ENCODE measurements at places on chromosomes 1 and 21.

DNA sequence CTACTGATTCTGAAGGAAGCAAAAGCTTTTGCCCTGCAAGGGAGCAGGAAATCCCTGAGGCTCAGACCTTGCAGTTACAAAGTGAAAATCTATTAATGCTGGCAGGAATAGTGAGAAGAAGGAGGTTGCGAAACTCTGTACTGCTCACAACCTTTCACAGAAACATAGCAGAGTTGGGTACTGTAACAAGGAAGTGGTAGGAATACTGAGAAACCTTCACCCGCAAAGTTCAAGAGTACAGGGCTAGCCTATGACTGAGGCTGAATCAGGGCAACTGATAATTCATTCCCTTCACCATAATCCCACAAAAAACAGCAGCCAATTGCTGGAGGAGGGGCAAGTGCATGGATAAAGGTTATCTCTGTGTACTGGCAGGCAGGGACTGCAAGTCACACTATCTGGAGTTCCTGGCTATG, 23.9 kb upstream of the KCTD3 start:
- no peak for DNase-seq

GRCh38 chr1:14236097-14236496, 362.4 kb upstream of the KAZN start:
- DNase-seq, result no peak

DNA sequence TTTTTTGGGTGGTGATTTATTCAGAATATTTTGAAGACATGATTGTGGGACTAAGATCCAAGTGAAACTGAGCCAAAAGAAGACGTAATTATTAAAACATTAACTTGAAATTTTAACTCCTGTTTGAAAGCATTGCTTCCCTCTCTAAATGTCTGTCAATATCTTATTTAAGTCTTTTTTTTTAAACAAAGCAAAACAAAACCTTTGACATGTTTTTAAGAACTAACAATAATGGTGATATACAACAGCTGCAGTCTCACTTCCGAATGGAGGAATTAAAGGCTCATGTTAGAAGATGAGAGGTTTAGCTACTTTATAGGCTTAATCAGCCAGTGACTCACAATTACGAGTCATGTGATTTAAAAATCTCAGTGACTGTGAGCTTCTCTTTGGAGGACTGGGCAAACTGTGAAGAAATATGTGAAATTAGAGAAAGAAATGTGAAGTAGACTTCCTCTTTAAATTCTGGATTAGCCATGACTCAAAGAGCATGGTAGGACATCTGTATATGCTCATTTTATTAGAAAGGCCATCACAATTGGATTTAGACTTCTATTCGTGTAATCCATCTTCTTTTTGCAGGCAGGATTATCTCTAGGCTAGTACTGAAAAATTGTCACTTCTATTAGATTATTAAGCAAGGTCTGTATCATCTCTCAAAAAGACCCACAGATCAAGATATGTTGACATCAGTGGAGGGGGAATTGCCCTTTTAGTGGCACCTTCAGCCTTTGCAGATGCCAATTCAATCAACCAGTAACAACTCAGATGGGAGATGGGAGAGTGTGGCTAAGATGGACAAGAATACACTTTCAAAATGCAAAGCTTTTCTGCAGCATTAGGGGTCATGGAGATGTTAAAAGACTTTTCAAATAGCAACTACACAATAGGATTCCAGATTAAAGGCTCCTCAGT, 28.7 kb downstream of the KCNA3 start:
- no peak for DNase-seq

DNA sequence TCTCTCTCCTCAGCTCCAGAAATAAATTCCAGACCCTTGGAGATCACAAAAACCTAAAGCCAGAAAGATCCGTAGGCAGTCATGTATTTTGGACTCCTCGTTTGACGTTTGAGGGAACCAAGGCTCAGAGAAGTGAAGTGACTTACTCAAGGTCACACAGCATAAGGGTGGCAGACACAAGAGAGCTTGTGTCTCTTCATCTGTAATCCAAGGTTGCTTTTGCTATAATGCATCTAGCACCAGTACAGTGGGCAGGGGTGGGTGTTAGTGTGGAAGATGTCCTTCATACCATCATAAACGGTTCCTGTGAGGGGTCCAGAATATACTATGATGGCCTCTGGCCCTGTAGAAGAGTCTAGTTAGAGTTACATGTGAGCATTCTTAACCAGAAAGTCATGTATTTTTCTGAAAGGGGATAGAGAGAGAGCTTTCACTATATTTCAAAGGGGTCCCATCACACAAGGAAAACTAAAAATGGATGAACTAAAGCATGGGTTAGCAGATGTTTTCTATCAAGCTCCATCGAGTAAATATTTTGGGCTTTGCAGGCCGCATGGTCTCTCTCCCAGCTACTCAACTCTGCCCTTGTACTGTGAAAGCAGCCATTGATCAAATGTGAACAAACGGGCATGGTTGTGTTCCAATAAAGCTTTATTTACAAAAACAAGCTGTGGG, 144.9 kb downstream of the TOMM20 start:
- DNase-seq, result no peak

GRCh38 chr21:31216206-31216605, 127.9 kb downstream of the TIAM1 start:
- no peak for DNase-seq
